ENCODE measurements at places on chromosomes 1 and 21.

DNA sequence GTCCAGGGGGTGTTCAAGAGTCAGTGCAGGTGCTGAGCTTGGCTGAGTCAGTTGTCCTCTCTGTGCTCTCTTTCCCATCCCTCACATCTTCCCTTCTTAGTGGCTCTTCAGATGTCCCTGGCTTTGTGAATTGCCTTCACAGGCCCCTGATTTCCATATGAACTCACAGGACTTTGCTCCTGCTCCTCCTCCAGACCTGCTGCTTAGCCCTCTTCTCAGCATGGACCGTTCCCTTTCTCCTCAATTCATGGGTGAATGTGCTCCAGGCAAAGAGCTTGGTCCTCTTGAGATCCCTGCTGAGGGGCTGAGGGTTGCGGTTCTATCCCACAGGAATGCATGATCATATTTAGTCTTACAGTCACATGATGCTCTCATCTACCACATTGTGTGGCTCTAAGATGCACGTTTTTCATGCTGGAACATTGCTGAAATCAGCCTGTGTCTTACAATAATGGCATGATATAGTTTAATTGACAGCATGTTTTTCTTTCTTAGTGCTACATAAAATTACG lies 30.5 kb downstream of the CACNA1E start:
- DNase-seq = no peak

- DNase-seq = no peak
Observed at GRCh38 chr1:54273795-54274163, 73.8 kb downstream of the MRPL37 start.

- no peak for DNase-seq
Observed at GRCh38 chr1:36829066-36829465, 205.2 kb downstream of the GRIK3 start.

GRCh38 chr1:40926441-40926840 lies 53.1 kb upstream of the CTPS1 start:
- DNase-seq = no peak

GRCh38 chr1:1033731-1034438 lies 14.0 kb downstream of the AGRN start:
- DNase-seq = no peak

GRCh38 chr1:41882068-41882477 lies 36.6 kb downstream of the HIVEP3 start:
- DNase-seq = no peak

GRCh38 chr21:45404730-45405270 lies at the start of gene COL18A1:
Gene COL18A1, plus strand, starts transcription at chr21:45405165. Its CDS starts 66 bp downstream, at chr21:45405231.
- DNase-seq = no peak

- DNase-seq = peak; percentile 9
Observed at GRCh38 chr1:177858332-177858821, 111.5 kb downstream of the SEC16B start.

GRCh38 chr1:10891091-10891490 lies 94.6 kb upstream of the CASZ1 start:
- no peak for DNase-seq

GRCh38 chr1:97610748-97611147 lies 310.1 kb downstream of the DPYD start:
- no peak for DNase-seq

GRCh38 chr1:199279067-199279466 lies 640.2 kb downstream of the PTPRC start:
- DNase-seq = no peak

- DNase-seq = no peak
Observed at GRCh38 chr1:230069796-230070195, 2.8 kb downstream of the GALNT2 start.

- no peak for DNase-seq
Observed at GRCh38 chr1:248822148-248823032, 3.3 kb downstream of the SH3BP5L start.

DNA sequence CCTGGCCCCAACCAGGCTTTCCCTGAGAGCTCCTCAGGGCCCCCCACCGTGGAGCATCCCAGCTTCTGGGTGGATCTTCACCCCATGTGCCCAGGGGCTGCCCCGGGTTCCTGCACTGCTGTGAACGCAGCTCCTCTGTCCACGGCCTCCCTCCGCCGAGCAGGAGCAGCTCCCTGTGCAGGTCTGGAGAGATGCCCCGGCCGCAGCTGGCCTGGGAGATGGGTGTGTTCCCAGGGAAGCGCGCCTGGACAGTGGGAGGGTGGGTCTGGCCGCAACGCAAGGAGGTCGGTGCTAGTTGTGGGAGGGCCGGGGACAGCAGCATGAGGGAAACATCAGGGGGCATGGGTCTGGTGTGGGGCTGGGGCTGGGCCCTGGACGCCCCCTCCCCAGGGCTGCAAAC lies 71.3 kb downstream of the MORN1 start:
- no peak for DNase-seq

DNA sequence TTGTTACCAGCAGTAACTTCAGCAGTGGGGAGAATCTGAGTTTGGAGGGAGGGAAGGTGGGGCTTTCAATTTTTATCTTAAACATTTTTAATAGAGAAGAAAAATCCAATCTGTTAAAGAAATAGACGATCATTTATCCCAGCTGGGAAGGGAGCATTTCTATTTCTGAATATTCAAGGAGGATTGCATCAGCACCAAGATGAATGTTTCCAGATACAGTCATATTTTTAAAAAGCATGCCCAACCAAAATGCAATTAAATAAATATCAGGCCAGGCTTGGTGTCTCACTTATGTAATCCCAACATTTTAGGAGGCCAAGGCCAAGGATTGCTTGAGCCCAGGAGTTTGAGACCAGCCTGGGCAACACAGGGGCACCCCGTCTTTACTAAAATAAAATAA lies 1.7 kb upstream of the ATP1A4 start:
- DNase-seq = no peak

- DNase-seq = no peak
Observed at GRCh38 chr1:234123867-234124266, 219.4 kb downstream of the SLC35F3 start.

DNA sequence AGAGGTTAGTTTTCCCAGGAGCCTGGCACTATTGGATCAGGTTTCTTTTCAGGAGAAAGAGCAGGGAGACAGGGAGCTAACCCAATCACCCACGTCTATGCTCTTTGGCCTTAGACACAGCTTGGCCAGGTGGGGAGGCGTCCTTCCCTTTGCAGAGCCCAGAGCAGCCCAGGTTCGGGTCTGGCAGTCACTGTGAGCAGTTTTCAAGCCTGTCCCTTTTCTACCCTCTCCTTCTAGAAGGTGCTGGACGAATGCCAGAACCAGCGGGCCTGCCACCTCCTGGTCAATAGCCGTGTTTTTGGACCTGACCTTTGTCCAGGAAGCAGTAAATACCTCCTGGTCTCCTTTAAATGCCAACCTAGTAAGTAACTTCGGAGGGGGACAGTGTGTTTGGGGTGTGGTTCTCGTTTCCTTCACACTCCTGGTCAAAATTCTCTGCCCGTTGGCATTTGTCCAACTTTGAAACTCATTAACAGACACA lies 44.9 kb downstream of the EVA1C start:
- no peak for DNase-seq

GRCh38 chr1:85656948-85657347 lies 51.3 kb downstream of the ZNHIT6 start:
- no peak for DNase-seq

- no peak for DNase-seq
Observed at GRCh38 chr1:40748841-40749718, 34.5 kb upstream of the KCNQ4 start.

GRCh38 chr1:44780583-44781121 lies 5.3 kb downstream of the RPS8 start:
- no peak for DNase-seq

GRCh38 chr1:54547601-54548388 lies at the start of gene ACOT11:
Gene ACOT11, plus strand, starts transcription at chr1:54548228. Its CDS starts 82 bp downstream, at chr1:54548310.
- DNase-seq = peak; percentile 81

DNA sequence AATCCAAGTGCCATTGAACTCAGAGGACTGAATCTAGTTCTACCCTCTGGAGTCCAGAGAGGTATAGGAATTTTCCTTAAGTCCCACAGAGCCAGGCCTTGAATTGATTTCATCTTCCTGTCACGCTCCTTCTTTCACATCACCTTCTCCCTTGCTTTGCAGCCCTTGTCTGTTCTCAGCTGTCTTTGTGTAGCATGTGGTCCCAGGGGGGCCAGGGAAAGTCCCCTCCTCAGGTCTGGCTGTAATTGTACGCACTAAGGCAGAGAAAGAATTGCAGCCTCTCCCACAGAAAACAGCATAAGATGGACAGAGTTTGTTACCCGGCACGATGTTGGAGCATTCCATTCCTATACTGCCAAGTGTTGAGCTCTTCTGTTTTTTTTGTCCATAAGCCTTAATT lies 153.6 kb downstream of the FAM78B start:
- no peak for DNase-seq

DNA sequence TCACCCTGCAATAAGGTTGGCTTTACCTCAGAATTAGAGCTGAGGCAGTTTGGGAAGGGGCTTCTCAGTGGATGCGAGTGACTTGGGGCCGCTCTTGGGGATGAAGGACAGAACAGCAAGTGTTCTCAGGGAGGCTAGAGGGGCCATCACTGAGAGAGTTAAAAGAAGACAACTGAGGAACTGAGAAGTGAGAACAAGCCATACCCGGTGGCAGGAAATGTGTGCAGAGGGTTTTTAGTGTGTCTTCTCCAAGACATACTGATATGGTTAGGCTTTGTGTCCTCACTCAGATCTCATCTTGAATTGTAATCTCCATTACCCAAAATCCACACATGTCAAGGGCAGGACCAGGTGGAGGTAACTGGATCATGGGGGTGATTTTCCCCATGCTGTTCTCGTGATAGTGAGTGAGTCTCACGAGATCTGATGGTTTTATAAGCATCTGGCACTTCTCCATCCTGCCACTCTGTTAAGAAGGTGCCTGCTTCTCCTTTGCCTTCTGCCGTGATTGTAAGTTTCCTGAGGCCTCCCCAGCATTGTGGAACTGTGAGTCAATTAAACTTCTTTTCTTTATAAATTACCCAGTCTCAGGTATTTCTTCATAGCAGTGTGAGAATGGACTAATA lies 75.8 kb downstream of the PCBP3 start:
- no peak for DNase-seq

DNA sequence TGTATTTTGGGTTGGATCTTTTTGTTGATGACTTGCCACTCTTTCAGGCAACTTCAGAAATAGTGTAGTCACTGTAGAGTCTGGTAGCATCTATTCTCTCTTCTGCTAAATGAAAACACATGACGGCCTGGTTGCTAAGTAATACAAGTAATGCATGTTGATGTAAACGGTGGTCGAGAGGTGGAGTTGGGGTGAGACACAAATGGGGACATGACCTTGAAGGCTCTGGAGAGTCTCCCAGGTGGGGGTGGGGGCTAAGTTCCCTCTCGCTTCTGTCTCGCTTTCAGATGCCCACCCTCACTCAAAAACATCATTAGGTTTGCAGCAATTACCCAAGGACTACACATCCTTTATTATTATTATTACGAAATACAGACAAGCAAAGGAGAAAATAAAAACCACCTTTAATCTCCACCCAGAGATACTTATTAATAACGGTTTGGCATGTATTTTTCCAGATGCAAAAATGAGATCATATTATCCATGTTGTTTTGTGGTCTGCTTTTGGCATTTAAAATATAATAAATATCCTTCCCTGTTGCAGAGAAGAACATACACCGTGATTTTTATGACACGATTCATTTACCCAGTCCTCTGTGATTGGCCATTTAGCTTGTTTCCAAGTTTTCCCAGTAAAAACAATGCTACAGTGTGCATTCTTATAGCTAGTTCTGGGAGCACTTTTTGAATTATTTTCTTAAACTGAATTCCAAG lies 138.1 kb downstream of the MIS18A start:
- no peak for DNase-seq
